Activated naive CD4-positive, alpha-beta T cell treated with Interleukin-2 at 50 U/mL for 16 hours (primary cell): ENCODE measurements at places on chromosomes 16 and 17.

- DNase-seq: peak; percentile 22
Observed at GRCh38 chr16:50635505-50636392, 45.4 kb downstream of the SNX20 start.

- DNase-seq: no peak
Observed at GRCh38 chr17:75888484-75888883, 8.3 kb downstream of the TRIM65 start.

- DNase-seq: no peak
Observed at GRCh38 chr17:39596543-39597267, 11.0 kb downstream of the NEUROD2 start.

- DNase-seq: no peak
Observed at GRCh38 chr17:27950995-27951394, 57.8 kb upstream of the LYRM9 start.

DNA sequence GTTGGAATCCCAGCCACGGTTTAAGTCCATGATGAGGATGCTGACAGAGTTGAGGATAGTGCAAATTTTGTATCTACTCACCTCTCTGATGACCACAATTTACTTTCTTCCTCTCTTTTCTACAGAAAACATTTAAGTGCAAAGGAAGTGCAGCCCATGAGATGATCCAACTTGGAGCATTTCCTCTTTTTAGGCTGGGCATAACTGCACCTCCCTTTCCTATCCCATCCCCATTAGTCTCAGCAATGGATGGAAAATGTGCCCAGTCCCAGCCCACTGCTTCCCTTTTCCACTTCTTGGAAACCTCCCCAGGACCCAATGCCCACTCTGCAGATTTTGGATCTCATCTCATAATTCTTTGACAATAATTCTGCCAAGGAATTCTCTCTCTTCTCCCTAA lies 16.6 kb upstream of the CCL8 start:
- DNase-seq: no peak

- peak; percentile 60 for DNase-seq
Observed at GRCh38 chr16:30567991-30568638, 3.4 kb downstream of the ZNF688 start.

GRCh38 chr16:10202649-10203048 lies 20.4 kb upstream of the GRIN2A start:
- no peak for DNase-seq

DNA sequence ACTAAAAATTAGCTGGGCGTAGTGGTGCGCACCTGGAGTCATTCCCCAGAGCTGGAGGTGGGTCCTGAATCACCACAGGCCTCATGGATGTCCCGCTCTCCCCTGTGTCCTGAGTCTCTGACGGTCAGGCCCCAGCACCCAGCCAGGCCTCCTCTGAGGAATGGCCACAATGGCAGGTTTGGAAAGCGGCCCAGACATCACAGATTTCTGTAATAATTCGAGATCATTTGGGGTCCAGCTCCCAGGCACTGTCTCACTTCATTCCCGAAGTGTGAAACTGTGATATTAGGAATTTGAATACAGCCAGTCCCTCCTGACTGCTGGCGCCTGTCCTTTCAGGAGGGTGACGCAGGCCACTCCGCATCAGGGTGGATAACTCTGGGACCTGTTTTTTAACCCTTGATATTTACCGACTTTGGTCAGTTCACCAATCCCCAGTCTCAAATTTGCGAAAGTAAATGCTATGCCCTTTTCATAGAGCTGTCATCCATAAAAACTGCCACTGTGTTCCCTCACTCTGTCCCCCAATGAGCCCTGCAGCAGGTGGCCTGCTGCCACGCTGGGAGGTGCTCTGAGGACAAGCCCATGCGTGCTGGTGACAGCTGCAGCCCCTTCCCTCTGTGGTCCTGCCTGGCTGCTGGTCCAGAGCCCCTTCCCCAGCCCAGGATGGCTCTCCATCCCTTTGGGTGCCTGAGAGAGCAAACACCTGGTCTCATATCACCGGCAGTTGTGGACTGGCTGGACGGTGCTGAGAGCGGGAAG lies 28.3 kb upstream of the RPTOR start:
- no peak for DNase-seq

DNA sequence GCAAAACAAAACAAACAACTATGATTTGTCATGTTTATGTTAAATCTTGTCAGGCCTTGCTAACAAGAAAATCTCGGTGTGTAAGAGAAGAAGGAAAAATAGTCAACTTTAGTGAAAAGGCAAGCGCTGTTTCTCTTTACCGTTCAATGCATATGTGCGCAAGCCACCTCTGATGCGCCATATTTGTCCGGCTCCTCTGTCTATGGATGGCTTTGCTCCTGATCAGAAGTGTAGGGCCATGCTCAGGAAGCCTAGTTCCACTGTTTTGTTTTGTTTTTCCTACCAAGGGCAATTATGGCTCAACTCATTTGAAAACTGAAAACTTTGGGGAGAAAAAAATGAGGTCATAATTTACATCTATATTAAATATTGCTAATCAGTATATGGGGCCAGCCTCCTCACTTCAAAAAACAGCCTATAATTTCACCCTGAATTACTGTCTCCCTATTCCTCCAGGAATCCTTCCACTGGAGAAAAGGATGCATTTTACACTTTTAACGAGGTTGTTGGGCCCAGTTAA lies 4.5 kb downstream of the MAF start:
- no peak for DNase-seq

DNA sequence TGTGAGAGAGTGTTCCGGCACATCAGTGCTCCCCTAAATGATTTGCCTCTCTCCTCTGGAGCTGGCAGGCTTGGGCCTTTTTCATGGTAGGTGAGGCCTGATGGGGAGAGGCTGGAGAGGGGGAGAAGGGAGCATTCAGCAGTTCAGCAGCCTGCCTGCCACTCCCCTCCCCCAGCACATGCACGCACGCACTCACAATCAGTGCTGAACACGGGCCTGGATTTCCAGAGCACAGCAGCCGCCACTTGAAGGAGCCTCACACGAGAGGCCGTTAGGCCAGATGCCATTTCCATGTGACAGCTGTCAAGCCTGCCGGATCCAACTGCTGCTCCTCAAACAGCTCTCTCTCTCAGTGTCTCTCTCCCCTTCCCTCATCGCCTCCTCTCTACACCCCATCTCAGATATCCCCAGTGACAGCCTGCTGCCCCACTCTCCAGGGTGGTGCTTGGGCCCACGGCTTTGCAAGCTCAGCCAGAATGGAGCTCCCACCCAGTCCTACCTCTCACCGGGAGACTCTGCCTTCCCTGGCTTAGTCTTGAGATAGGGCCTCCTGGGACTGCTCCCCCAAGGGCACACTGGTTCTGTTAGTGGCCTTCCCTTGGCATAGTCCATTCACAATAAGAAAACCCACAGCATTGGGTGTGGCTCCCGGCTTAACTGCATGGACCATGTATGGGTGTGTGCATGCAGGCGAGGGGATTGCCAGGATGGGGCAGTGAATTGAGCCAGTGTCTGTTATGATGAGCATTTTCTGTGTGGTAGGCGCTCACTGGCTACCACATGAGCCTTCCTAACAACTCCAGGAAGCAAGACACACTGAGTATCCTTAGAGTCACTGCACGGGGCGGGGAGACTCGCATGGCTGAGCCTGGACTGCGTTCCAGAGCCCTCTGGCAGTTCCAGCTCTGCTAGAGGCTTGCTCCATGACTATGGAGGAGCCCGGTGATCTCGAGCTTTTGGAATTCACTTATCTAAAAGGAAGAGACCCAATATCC lies 226.2 kb downstream of the CCDC182 start:
- DNase-seq: no peak

DNA sequence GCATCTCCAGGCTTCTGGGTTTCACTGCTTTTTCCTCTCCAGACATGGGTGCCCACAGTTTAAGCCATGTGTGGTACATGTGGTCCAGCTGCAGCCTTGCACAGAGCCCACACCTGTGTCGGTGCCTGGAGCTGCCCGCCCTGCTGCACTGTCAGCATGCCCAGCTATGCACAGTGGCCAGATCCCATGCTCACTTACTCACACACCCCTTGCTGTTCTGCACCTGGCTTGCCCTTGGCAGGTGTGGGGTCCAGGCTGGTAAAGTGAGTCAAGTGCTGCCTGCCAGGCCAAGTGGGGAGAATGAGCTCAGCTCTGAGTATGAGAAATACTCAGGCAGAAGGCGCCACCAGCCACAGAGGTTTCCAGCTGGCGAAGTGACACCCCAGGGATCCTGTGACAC lies 739.9 kb downstream of the CDH11 start:
- no peak for DNase-seq

- DNase-seq: no peak
Observed at GRCh38 chr16:89233678-89234490, 16.4 kb downstream of the ZNF778 start.

- peak; percentile 79 for DNase-seq
Observed at GRCh38 chr17:59786536-59787319, 79.3 kb downstream of the VMP1 start.

DNA sequence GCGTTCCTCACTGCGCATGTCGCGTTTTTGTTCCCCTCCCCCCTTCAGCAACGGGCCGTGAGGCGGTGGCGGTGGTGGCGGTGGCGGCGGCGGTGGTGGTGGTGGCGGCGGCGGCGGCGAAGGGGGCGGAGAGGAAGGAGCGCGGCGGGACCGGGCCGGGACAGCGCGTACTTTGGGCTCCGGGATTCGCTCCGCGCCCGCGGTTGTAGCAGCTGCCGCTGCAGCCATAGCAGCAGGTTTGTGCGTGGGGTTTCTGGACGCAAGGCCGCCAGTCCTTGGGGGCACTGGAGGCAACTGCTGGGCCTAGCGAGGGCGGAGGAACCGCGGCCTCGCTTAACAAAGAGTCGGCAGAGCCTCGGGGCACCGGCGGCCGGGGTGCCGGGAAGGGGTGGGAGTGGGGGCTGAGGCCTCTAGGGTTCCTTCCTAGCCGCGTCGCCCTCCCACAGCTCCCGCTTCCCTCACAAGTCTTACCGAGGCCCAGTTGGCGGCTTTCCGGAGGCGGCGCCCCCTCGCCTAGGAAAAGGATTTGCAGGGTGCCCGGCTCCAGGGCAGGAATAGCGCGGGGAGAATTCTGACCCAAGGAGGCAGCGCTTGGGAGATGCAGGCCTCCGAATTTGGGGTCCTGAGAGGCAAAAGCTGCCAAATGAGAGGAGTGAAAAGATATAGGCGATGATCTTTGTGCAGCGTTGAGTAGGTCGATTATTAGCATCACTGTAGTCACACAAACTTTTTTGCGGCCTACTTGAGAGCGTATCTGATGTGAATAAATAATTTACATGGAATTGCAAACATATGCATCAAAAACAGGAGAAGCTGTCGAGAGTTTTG lies at the start of gene DDX42:
DDX42 (plus strand) TSS at position 30 of the 828 bp plus-strand sequence. CDS start 12,880 bp downstream, outside the sequence.
- peak; percentile 92 for DNase-seq

DNA sequence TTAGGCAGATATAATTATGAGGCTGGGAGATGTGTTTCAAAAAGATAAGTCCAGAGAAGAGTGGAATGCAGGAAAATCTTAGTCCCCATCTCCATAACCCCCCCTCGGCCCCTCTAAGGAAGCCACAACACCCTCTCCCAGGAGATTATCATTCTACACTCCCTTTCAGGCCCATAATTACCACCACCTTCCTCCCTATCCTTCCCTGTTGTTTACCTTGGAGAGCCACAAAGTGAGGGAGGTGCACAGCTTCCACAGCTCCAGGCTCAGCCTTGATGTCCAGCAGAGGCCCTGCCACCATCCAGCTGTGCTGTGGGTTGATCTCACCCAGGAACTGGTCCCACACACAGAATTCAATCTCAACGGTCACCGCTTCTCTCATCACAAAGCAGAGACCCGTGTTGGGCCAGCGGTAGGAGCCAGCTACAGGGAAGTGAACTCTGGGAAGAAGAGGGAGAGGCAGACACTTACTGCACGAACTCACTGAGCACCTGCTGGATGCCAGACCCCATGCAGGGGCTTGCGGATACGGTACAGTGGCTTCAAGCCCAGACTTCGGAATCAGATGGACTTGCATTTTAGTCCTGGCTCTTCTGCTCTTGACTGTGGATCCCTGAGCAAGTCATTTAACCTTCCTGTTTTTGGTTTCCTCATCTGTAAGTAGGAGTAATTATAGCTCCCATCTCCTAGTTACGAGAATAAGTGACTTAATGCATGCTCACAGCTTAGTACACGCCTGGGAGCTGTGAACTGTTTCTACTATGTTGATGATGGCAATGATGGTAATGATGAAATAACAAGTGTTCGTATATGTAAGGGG lies 44.1 kb downstream of the MIS12 start:
- DNase-seq: no peak

- no peak for DNase-seq
Observed at GRCh38 chr16:64627781-64628180, 494.1 kb downstream of the CDH11 start.

DNA sequence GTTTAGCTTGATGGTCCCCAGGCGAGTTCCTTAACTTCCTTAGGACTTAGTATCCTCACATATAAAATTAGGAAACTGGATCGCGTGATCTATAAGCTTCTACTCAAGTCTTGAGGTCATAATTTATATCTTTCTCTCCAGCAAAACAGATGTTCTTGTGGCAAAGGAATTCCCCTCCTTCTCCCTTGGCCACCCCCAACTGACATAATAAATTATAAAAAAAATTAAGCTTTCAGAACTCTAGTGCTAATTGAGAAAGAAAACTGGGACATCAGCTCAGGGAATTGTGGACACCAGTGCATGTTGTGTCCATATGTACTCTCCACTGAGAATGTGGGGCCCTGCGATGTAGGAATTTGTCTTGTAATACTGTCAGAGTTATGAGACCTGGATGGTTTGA lies 13.5 kb downstream of the GNAO1 start:
- DNase-seq: no peak

DNA sequence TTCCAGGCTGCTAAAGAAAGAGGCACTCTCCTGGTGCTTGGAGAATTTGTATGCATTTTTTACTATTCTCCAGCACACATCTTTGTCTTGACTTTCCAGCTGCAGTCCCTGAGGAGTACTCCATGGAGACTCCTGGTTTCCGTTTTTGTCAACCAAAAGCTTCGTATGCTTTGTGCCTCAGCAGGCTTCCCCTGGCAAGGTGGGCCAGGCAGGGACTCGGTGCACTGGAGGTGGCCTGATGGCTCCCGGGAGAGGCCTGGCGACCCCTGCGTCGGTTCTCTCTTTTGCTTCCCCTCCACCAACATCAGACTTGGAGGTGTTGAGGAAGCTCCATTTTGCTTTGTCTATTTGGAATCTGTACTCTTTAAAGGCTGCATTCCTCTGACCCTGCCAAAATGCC lies 23.7 kb downstream of the CDK5R1 start:
- DNase-seq: no peak

- DNase-seq: no peak
Observed at GRCh38 chr17:1730326-1731193, 6.1 kb downstream of the WDR81 start.

DNA sequence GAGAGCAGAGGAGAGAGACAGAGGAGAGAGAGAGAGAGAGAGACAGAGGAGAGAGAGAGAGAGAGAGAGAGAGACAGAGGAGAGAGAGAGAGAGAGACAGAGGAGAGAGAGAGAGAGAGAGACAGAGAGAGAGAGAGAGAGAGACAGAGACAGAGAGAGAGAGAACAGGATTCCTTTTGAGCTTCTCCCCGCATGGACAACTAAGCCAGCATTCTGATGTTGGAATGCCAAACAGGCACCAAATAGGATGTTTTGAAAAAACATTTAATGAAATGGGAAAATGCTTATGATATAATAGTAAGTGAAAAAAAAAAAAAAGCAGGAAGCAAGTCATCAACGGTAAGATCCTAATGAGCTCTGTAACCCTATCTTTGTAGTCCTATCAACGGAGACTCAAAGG lies 60.7 kb downstream of the ARSG start:
- DNase-seq: no peak

- DNase-seq: no peak
Observed at GRCh38 chr17:30316736-30317135, 17.1 kb downstream of the TMIGD1 start.

- DNase-seq: peak; percentile 24
Observed at GRCh38 chr17:58513267-58513964, 1.0 kb downstream of the MTMR4 start.
